ENCODE measurements at places on chromosomes 3 and 15.

GRCh38 chr15:67852418-67852817 is 12.6 kb upstream of the RNU6-1 start:
- no peak for DNase-seq

DNA sequence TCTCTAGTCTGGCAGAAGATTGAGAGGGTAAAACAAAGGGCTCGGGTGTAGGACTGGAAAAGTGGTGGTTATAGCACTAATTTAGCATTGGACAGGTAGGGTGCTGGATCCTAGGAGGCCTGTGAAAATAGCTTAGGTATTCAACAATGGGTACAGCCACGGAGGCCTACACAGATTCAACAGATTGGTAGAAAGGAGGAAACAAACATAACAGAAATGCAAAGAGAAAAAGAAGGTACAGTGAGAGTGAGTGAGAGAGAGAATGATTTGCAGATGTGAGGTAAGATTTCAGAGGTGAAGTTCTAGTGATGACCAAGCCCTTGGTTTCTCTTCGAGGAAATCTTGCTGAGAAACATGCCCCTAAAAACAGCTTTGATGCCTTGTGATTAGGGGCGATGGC is 37.9 kb downstream of the ADIPOQ start:
- no peak for DNase-seq

GRCh38 chr3:116155841-116156240 is 289.4 kb downstream of the LSAMP start:
- no peak for DNase-seq

GRCh38 chr15:73941044-73941443 is 14.8 kb downstream of the LOXL1 start:
- no peak for DNase-seq
